Motor neuron (in vitro differentiated cells): ENCODE measurements at places on chromosomes 3 and 15.

DNA sequence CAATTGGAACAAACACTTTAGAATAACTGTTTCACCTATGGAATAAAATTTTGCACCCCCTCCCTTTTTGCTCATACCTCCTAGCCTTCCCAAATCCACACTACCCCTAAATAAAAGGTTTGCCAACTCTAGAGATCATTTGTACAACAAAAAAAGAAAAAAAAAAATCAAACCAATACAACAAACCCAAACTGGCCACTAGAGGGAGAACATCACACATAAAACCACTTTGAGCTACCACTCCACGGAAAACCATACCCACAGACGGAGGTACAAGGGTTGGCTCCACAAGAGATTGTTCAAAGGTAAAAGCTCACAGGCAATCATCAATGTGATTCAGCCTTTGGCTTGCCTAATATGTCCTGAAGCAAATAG is 47.6 kb downstream of the SETMAR start:
- peak; percentile 44 for ATAC-seq

GRCh38 chr3:147390589-147391569 is 15.5 kb downstream of the ZIC4 start:
- no peak for ATAC-seq

GRCh38 chr15:62287066-62287857 is 122.2 kb upstream of the C2CD4B start:
- ATAC-seq = no peak

DNA sequence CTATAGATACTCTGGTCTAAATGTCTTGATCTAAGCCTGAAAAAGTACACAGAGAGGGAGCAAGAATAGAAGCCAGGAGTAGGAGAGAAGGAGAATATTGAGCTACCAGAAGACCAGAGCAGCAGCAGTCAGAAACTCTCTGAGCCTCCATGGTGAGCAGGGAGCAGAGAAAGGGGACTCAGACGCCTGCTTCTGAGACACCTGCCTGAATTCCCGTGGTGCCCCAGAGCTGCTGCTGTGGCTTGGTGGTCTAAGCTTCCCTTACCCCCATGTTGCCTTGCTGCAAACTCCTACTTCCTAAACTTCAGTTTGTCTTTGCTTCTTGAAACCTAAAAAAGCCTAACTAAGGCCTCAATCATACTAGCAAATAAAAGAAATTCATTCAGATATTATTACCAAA is 94.9 kb upstream of the STRIT1 start:
- ATAC-seq = no peak

- ATAC-seq = no peak
These were observed 768.7 kb downstream of the TBL1XR1 start for GRCh38 chr3:176428552-176428951.

- ATAC-seq = no peak
These were observed 23.0 kb downstream of the MKRN2 start for GRCh38 chr3:12579905-12580304.

GRCh38 chr3:37739579-37740290 is 121.9 kb upstream of the CTDSPL start:
- ATAC-seq = peak; percentile 23

DNA sequence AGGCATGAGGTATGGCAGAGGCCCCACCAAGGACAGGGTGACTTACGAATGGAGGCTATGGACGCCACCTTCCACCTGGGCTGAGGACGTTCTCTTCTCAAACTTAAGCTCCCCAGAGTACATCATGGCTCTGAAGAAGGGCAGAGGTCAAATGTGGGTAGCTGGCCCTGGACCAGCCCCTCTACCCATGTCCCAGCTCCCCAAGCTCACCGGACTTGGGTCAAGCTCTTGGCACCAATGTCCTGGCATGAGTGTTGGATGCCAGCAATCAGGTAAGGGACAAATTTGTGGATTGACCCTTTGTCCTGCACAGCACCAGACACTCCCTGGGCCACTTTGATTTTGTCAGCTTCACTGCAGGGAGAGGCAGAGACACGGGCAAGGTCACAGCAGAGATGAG is 2.5 kb downstream of the NDUFAF3 start:
- no peak for ATAC-seq

DNA sequence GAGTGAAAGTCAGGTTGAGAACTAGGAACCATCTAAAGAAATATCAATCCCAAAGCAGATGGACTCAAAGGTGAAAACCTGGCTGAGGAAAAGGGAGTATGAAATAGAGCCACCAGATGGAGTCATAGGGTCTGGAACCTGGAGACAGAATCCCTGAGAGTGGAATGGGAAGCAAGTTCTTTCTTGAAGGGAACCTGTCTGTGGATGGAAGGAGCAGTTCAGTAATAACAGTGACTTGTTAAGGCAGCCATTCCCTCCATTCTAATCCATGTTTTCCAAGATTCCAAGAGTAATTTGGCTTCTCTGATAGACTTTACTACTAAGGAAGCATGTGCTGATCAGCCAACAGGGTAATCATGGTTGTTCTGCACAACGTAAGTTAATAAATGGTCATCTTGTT is 22.5 kb upstream of the AQP9 start:
- no peak for ATAC-seq
